IMR-90 (cell line): ENCODE measurements at places on chromosomes 6 and 20. TPM values are rescaled to one million over a fixed set of nuclear protein-coding genes. Genes with fewer than 3 reads are reported as not detected.
A peak's percentile ranks its signal among the peaks of the same experiment; 100 is the strongest.

- no peak for DNase-seq
These were observed 1.7 kb downstream of the THBS2 start for GRCh38 chr6:169251822-169252504.

GRCh38 chr6:167665698-167666330 lies 160.9 kb upstream of the AFDN start:
- no peak for DNase-seq

GRCh38 chr6:37714836-37715420 lies 17.2 kb upstream of the MDGA1 start:
- peak; percentile 66 for DNase-seq

GRCh38 chr20:45945678-45946148 lies 11.2 kb downstream of the PCIF1 start:
- peak; percentile 21 for DNase-seq

The LY6G6D gene
- total RNA-seq, result not detected in 2 replicates

GRCh38 chr6:20696676-20697075 lies 162.4 kb downstream of the CDKAL1 start:
- DNase-seq, result peak; percentile 91

DNA sequence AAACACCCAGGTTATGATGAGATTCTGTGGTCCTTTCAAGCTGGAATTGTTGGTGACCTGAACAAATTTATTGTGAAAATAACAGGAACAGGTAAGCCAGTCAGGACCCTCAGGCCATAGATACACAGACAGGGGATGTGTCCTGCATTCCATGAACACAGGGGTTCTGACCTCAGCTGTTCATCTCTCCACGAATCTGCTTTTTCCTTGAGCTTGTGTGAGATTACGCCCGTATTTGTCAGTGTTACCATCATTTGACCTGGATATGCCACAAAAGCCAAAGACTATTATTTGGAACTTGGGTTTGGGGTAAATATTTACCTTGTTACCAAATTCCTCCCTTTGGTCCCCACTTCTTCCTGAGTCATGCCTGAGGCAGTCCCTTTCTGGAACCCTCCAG lies 288.9 kb downstream of the PREX1 start:
- DNase-seq, result no peak
